Neural crest cell (in vitro differentiated cells): ENCODE measurements at places on chromosomes 5 and 9.

- DNase-seq, result no peak
Observed at GRCh38 chr5:7754490-7754889, 96.4 kb downstream of the CFAP90 start.

DNA sequence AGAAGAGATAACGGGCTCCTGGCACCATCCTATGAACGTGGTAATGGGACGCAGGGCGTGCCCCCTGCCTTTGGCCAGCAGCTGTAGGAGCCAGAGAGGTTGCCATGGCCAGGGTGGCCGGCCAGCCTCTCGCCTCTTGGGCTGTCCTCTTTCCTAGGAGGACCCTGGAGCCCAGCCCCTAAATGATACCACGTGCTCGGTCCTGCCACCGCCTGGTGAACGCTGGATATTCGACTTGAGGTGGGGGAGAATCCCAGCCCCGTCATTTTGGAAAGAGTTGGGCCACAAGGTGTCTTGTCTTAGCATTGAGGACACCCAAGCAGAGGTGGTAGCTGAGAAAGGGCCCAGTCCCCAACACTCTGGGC, 391 bp upstream of the NRG2 start:
- no peak for DNase-seq

DNA sequence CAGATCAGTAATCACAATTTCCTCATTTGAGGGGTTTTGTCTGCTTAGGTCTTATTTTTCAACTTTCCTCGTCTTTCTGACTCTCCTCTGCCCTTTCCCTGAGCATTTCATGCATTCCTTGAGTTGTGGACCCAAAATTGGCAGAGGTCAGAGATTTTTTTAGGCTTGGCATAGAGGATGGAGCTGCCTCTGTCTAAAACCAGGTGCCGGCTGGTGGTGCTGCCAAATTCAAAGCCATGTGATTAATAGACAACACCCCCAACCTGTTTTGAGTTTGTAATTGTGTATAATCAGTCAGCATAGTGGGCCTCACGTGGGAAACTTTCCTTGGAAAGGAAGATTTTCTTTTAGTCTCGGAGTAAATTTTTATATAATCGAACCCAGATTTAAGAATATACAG, 39.6 kb downstream of the TJP2 start:
- DNase-seq, result no peak

DNA sequence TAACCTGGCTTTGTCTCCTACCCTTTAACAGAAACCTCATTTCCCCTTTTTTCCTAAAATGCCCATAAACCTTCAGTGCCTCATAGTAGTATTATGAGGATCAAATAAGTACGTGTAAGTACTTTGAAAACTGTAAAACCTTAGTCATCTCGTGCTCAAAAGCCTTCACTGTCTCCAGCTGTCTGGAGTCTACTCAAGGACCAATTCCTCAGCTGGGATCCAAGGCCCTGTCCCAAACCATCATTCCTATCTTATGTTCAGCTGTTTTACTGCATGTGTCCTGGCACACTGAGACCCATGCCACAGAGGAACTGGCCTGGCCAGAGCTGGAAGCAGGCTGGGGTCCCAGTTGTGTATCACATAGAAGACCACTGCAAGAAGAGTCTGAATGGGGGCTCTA, 15.9 kb downstream of the ADAMTSL1 start:
- DNase-seq, result no peak

DNA sequence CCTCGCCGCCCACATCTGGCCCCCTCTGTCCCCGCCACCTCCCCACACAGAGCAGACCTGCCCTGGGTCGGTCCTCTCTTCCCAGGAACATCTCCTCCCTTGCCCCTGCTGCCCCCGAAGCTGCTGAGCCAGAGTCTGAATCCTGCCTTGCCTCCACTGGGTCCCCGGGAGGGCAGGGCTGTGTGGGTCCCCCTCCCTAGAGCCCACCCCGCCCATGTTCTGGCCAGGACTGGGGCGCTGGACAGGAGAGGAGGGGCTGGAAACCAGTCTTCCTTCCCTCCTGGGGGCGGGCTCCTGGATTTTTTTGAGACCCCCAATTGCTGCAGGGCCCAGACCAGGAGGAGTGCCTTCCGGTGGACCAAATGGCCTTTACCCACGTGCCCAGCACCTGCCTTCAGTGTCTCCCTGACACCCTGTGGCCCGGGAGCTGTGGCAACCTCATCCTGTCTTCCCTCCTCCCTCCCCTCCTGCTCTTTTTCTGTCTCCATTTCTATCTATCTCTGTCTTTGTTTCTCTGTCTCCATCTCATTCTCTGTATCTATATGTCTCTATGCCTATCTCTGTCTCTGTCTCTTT, 12.1 kb downstream of the MRPL36 start:
- DNase-seq, result no peak

DNA sequence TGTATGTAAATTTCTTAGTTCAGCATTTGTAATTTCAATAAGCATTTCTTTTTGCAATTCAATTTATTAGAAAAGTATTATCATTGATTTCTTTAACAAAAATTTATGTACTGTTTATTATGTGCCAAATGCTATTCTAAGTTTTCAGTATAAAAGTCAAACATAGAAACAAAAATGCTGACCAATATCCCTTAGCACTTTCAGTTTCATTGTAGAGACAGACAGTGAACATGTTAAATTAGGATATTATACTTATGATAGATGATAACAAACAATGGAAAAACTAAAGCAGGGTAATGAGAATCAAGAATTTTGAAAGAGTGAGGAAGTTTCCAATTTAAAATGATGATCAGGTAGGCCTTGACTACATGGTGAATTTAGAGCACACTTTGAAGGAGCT, 1106.0 kb downstream of the TAF11L14 start:
- no peak for DNase-seq

DNA sequence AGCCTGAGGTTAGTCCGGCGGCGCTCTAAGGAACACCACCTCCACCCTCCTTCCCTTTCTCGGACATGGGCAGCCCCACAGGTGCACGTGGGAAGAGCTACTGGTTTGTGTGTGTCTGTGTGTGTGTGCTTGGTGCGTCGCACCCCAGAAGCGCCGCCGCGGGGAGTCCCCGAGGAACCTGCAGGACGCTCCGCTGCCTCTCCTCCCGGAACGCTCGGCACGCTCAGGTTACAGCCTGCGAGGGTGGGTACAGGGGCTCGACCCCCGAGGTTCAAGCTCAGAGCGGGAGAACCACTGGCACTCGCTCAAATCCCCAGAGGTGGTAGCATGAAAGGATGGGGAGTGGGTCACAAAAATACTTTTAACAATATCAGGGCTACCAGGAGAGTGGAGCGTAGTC, 2.0 kb downstream of the ASTN2 start:
- DNase-seq, result no peak

DNA sequence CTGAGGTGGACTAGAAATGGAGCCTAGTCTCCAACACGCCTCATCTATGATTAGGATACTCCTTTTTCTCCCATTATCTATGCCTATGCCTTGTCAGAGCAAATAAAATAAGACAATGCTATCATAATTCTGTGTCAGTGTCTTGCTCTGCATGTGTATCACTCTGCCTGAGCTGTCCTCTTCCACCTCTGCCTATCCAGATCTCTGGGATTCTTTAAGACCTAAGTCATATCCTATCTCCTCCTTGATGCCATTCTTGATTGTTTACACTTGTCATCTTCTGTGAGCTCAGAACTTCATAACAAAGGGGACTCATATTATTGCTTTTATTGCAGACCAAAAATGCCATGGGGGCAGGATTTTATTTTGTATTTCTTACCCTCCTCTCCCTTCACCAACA, 351.2 kb upstream of the C9orf72 start:
- DNase-seq, result no peak

DNA sequence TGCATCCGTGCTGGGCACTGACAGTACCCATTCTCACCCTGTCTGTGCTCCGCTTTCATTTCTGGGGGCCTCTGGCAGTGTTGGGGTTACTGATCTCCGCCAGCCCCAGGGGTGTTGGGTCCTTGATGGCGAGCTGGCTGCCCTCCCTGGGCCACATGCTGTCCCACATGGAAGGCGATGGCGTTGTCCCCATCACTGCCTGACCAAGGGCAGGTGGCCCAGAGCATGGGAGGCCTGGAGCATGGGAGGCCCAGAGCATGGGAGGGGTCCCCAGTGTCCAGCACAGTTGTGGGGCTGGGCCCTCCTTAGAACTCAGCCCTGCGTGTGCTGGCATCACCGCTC, 50.9 kb downstream of the RXRA start:
- DNase-seq, result no peak

DNA sequence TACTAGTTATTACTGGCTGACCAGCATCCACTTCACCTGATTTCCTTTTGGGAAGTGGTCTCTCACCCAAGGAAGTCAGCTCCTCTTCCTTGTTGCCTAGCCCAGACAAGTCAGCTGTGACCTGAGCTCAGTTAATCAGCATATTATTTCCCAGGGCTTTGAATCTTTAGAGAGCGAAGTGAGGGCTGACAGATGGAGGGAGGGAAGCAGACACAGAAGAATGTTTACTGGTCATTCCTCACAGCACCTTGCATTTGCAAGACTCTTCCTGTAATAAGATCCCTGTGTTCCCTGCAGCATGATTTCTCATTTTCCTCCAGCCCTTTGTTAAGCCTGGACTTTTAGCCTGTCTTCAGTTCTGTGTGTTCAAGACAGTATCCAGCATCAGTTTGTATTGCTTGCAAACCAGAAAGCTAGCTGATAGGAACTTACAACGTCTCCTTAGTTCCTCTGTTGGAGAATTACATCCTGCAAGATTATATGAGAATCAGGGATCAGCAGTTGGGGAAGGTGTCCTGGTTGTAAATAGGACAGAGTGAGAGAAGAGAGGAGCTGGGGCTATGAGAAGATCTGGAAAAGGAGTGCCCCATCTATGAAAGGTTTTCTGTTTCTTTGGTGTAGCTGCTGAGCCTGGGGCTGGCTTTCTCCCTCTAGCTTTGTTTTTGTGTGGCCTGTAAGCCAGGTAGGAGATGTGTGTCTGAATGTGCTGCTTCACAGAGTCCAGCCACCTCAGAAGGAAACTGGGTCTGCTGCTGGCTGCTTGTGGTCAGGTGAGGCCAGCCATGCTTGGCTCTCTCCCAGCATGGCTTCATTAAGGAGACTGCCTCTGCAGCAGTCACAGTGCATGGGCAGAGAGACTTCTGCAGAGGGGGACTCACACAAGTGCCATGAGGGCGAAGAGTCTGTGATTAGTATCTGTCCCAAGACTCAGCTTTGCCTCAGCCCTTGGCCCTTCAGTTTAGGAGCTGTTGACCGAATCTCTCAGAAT, 50.3 kb downstream of the MAN2A1 start:
- no peak for DNase-seq

DNA sequence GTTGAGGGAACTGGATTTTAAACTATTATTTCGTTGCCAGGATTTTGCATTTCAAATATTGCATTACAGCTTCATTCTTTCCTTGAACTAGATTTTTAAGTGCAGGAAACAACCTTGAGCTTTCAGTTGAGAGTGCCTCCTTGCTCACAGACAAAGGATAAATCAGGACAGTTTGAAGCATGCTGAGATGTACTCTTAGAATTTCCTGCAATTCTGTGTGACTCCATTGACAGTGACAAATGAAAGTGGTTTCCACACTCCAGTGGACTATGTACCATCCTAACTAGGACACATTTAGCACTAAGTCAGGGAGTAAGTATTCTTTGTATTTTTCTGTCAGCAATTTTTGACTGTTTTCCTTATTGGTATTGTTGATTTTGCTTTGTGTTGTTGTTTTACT, 100.0 kb upstream of the PLCXD3 start:
- no peak for DNase-seq

DNA sequence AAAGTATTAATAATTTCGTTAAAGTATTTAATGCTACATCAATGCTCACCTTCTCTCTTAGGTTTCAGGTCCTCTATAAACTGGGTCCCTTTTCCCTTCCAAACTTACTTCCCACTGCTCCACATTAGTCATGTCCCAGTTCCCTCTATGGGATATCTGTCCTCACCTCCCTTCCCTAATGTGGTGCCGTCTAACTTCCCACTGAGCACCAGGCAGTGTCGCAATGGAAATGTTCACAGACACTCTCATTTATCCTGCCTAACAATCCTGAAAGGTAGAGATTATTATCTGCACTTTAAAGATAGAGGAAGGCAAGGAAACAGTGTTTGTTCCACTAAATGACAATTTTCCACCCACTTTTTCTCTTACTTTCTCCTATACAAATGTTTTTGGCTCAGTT, 329.7 kb downstream of the CWC27 start:
- no peak for DNase-seq

GRCh38 chr5:61132559-61132958, 29.7 kb downstream of the SMIM15 start:
- DNase-seq, result no peak

- DNase-seq, result no peak
Observed at GRCh38 chr9:90010793-90011192, 406.0 kb downstream of the GADD45G start.

DNA sequence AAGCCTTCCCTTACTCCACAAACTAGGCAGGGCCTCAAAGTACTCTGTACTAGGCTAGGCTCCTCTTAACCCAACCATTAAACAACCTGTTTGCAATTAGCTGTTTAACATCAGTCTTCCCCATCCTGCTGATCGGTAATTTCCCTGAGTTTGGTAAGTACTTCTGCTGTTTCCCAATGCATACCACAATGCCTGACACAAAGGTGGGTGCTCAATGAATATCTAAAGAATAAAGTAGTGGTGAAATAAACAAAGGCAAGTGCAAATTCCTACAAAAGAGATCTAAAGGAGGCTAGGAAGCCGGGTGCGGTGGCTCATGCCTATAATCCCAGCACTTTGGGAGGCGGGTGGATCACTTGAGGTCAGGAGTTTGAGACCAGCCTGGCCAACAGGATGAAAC, 25.0 kb downstream of the FBXW2 start:
- no peak for DNase-seq

DNA sequence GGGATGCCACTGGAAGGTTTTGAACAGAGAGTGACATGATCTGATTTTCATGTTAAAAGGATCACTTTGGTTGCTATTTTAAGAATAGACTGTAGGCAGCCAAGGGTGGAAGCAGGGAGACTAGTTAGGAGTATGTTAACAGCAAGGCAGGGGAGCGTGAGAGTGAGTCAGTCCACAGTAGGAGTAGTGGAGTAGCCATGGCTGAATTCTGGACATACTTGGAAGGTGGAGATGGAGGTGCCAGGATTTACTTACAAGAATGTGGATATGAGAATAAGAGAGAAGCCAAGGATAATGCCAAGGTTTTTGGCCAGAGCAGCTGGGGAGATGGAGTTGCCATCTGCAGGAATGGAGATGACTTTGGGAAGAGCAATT, 118.8 kb downstream of the GALNT10 start:
- no peak for DNase-seq
